ENCODE measurements at places on chromosomes 11 and 22.

DNA sequence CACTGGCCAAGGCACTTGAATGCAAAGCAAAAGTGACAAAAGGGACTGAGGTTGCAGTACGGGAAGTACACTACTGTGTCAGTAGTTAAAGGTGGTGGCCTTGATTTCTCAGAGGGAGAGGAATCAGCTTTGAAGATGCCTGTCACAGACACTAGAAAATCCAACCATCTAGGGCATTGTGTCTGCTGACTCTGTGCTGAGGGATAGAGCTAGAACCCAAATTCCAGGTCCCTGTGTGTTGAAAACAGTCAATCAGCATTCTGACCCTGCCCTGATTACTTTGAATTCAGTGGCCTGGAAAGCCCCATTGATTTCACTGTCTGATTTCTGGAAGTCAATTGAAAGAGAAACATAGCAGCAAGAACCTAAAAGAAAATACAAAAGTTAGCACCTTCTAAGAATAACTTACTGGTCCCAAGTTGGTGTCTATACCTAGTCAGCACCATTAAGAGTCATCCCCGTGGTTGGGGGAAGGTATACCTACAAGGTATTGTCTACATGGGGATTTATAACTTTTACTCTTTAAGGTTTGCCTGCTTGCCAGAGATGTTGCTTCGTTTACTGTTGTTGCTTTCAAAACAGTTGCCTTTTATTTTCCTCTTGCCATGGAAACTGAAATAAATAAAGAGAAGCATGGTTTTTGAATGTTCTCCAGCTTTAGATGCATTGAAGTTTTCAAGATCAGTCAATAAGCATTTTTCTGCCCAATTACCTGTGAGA, 97.3 kb downstream of the PDHX start:
- DNase-seq = no peak

GRCh38 chr22:19903031-19903430, 38.5 kb upstream of the COMT start:
- DNase-seq = no peak

DNA sequence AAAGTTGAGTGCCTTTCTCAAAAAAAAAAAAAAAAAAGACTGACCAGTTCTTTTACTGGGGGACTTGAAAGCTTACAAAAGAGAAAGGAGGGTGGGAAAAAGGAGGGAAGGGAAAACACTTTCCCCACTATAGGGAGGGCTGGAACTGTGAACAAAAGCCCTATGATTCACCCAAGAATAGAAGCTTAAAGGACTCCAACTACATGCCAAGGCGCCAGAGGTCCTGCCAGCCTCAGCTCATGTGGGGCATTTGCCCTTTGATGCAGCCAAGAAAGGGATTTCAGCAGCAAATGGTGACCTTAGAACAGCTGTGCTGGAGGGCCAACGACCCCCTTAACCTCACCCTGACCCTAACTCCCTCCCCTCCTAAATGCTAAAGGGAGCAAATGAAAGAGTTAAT, 160.0 kb downstream of the NTM start:
- DNase-seq = no peak

DNA sequence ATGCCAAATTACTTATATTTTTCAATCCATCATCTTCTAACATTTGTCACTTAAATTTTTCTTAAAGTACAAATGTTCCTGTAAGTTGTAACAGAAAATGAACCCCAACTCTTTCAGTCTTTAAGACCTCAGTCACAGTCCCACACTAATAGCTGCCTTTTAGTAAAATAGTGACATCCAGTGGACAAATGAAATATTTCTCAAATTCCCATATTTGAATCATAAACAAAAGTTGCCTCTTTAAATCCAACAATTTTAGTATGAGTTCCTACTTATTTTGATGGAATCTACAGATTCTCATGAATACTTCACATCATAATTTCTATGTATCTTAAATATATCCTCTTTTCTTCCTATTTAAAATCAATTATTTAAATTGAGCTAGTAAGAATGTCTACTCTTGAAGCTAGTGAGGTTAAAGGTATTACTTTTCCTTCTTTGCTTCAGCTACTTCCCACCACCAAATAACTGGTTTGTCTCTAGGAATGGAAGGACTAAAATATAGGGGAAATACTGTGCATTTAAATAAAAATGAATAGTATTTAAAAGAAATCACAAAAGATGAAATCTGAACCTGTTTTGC, 9.2 kb downstream of the LIN7C start:
- DNase-seq = peak; percentile 10

DNA sequence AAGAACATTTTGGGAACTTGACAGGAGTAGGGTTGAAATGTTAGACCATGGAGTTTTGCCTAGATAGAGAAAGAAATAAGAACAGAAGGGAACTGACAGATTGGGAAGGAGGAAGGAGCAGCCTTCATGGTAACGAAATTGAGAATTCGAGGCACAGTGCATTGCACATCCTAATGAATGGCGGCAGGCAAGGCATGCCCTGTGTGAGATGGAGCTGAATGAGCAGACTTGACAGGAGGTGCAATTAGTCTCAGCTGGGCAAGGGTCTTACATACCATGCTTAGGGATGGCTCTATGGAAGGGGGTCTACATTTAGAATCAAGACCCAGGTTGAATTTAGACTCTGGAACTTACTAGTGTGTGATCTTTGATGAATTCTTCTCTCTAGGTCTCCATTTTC, 25.0 kb upstream of the NTM start:
- no peak for DNase-seq

GRCh38 chr22:46504584-46504983, 32.8 kb downstream of the CELSR1 start:
- DNase-seq = no peak

- DNase-seq = no peak
These were observed 282.3 kb upstream of the CTSC start for GRCh38 chr11:88619656-88620385.

DNA sequence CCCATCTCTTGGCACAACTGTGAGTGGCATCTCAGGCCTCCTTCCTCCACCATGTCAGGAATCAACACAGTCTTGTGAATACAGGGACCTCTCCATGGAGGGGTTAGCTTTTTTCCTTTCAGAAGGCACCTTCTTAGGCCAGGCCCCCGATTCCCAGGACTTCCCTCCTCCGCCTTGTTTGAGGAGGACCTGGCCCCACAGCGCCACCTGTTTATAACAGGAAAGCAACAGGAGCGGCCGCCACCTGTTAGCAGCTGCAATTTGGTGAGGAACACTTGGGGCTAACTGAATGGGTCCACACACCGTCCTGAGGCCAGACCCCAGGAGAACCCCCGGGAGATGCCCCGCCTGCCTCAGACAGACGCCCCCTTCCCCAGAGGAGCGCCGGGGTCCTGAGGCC, 3.8 kb upstream of the PKP3 start:
- DNase-seq = no peak

DNA sequence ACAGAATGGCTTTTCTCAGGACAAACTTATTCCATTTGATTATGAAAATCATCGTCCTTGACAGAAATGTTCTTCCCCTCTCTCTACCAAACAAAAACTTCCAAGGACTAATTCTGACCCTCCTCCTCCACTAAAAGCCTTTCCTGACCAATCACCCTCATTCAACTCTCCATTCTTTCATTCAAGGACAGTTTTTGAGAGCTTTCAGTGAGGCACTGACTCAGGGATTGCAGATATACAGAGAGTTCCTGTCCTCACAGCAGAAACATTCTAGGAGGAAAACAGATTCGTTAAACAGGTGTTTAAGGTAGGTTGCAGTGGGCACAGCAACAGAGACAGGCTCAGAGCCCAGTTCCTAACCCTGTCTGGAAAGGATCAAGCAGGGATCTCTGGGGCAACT, 41.5 kb downstream of the OR4D9 start:
- DNase-seq = no peak

- DNase-seq = no peak
These were observed 74.5 kb upstream of the LUZP2 start for GRCh38 chr11:24422376-24422775.

- DNase-seq = no peak
These were observed 41.0 kb downstream of the TIMP3 start for GRCh38 chr22:32842486-32842885.

GRCh38 chr11:20854215-20854955, 185.0 kb downstream of the NELL1 start:
- DNase-seq = no peak

DNA sequence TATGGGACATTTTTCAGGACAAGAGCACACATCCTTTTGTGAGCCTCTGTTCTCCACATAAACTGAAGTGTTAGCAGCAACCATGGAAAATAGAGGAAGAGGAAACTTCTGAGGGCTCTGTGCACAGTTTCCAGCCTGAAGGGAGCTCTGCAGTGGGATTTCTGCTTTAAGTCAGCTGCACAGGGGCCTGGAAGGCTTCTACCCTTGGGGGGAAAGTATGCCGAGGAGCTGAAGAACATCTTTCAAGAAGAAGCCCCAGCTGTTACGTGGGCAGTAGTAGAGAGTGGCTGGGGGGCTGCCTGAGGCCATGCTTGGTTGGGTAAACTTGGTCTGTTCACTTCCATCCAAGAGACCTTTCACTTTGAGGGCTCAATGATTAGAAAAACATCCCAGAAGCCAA, 82.7 kb upstream of the EED start:
- DNase-seq = no peak

- DNase-seq = peak; percentile 38
These were observed 41.0 kb downstream of the CD82 start for GRCh38 chr11:44606472-44606871.

GRCh38 chr11:128324531-128325141, 262.7 kb downstream of the ETS1 start:
- DNase-seq = no peak

GRCh38 chr22:36733271-36733670, 29.7 kb upstream of the CACNG2 start:
- no peak for DNase-seq

GRCh38 chr11:113991170-113991569, 16.3 kb downstream of the HTR3A start:
- no peak for DNase-seq

GRCh38 chr11:86993031-86993430, 37.8 kb upstream of the FZD4 start:
- DNase-seq = no peak

- DNase-seq = no peak
These were observed 1.4 kb upstream of the GAL3ST1 start for GRCh38 chr22:30575859-30576258.

DNA sequence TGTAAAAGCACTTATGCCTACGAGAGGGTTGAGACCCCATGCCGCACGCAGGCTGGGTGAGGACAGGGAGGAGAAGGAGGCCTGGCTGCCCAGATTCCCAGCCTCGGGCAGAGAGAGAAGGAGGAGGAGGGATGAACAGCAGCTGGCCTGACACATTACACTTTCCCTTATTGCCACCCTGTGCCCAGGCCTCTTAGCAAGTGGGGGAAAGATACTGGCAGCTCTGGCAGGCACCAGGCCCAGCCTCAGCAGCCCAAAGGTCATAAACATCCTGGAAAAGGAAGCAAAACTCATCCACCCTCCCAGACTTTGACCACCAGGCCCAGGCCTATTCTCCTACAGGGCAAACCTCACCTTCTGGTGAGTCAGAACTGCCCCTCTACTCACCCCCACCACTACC, 4.7 kb downstream of the PLAAT3 start:
- DNase-seq = no peak

DNA sequence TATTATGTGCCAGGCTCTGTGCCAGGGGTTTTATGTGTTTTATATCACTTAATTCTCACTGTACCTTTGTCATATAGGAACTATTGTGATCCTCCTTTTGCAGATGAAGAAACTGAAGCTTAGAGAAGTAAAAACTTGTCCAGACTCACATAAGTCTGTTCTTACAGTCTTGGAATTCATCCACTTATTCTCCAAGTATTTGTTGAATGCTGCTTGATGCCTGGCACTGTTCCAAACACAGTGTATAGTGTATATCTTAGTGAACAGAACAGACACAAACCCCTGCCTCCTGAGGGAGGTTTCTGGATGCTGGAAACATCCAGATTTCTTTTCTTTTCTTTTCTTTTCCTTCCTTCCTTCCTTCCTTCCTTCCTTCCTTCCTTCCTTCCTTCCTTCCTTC, 29.0 kb upstream of the FGF3 start:
- no peak for DNase-seq

- no peak for DNase-seq
These were observed at the start of gene SEZ6L for GRCh38 chr22:26169315-26170111. Gene SEZ6L, plus strand, starts transcription at chr22:26169462. Its CDS starts 208 bp downstream, at chr22:26169670.

DNA sequence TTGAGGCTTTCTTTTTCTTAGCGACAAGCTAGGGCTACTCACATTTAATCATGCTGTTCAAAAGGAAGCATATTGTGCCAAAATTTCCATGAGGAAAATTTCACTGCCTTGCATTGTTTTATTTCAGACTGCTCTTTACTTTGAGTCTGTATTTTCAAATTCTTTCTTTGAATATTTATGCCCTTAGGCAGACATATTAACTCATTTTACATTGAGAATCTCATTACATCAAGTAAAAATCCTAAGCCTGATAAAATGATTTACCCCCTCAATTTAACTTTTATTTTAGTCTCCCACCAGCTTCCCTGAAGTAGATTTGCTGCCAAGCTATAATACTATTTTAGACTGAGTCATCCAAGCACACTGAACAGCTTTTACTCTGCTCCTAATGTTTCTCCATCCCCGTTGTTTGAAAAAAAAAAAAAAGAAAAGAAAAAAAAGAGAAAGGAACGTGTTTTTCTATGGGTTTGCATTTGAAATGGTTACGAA, 189.3 kb upstream of the MTMR2 start:
- no peak for DNase-seq

- DNase-seq = no peak
These were observed 28.9 kb downstream of the CUL5 start for GRCh38 chr11:108037636-108038035.

GRCh38 chr11:61680622-61681221, 531 bp downstream of the DAGLA start:
- DNase-seq = no peak

All from NCI-H1694 (cell line).